Glutamatergic neuron (in vitro differentiated cells): ENCODE measurements at places on chromosomes 16 and 17. TPM values are rescaled to one million over a fixed set of nuclear protein-coding genes. Genes with fewer than 3 reads are reported as not detected.

ITGAD gene
- not detected for total RNA-seq

- H3K4me1 ChIP-seq, result peaks cover 16% of the 10 kb centered on the region
- no peak overlapping the region for H3K27ac ChIP-seq
- no peak overlapping the region for H3K4me3 ChIP-seq
These were observed 4.6 kb downstream of the CIITA start for GRCh38 chr16:10881479-10882030.

GPR142 gene
- total RNA-seq, result 20.7 TPM

NETO2 gene
- 26.3 TPM for total RNA-seq

GRCh38 chr17:48556576-48557401, 11.9 kb upstream of the HOXB2 start:
- peaks cover 57% of the 10 kb centered on the region for H3K27me3 ChIP-seq
- H3K4me3 ChIP-seq, result peak overlapping the region; percentile 8
- H3K27ac ChIP-seq, result no peak overlapping the region

- no peak overlapping the region for H3K27ac ChIP-seq
- H3K4me3 ChIP-seq, result no peak overlapping the region
- DNase-seq, result no peak
- H3K36me3 ChIP-seq, result no peaks in the 10 kb centered on the region
These were observed 896 bp upstream of the MYLK3 start for GRCh38 chr16:46748775-46749705.

NPB gene
- total RNA-seq, result 0.96 TPM

GRCh38 chr17:76981545-76982295, 113.5 kb downstream of the MGAT5B start:
- H3K27ac ChIP-seq, result peak overlapping the region; percentile 8
- peaks cover 2% of the 10 kb centered on the region for H3K27me3 ChIP-seq
- no peak for DNase-seq
- H3K36me3 ChIP-seq, result peaks cover 9% of the 10 kb centered on the region
- H3K4me3 ChIP-seq, result no peak overlapping the region
- peaks cover 9% of the 10 kb centered on the region for H3K4me1 ChIP-seq

CCR7 gene
- total RNA-seq, result not detected

KRTAP9-2 gene
- total RNA-seq, result not detected

PSMD3 gene
- total RNA-seq, result 113 TPM

DNA sequence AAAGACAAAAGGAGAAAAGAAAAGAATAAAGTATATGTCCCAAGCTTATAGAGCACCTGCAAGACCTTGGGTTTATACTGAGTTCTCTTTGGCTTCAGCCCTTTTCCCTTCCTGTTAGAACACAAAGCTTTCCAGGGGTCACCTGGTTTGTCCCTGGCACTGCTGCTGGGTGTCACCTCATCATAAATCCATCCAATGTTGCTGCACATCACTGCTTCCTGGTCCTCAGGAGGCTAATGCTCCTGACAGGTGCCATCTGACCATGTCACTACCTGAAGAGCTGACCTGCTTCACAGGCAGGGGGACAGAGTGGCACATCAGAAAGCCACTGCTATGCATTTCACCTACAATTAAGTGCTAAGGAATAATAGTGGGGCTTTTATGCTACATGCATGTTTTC, 164.6 kb upstream of the ELAC2 start:
- no peaks in the 10 kb centered on the region for H3K27me3 ChIP-seq
- H3K4me1 ChIP-seq, result no peaks in the 10 kb centered on the region
- H3K4me3 ChIP-seq, result no peak overlapping the region
- H3K27ac ChIP-seq, result no peak overlapping the region
- H3K36me3 ChIP-seq, result no peaks in the 10 kb centered on the region

- peaks cover 7% of the 10 kb centered on the region for H3K36me3 ChIP-seq
- H3K4me1 ChIP-seq, result peaks cover 3% of the 10 kb centered on the region
- H3K27ac ChIP-seq, result no peak overlapping the region
- H3K4me3 ChIP-seq, result no peak overlapping the region
These were observed 224.9 kb downstream of the GSG1L start for GRCh38 chr16:27838536-27839175.

TBC1D3B gene
- 37.3 TPM for total RNA-seq

DNA sequence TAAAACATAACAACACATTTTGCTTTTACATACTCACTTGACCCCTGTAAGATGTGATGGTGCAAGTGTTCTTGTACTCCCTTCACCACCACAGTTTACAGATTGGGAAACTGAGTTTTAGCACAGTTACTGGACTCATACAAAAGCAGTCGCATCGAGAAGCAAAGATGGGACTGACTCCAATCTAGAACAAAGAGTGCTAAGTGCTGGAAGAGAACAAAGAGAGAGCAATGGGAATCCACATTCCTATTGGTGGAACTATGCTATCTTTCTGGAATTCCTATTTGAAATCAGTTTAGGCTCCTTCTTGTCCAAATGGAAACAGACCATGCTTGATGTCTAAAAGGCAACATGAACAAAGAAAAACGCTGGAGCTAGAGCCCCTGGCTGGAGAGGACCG, 9.1 kb downstream of the TOM1L2 start:
- no peaks in the 10 kb centered on the region for H3K36me3 ChIP-seq
- no peak for DNase-seq
- H3K4me3 ChIP-seq, result no peak overlapping the region
- peaks cover 10% of the 10 kb centered on the region for H3K4me1 ChIP-seq

CCL8 gene
- total RNA-seq, result not detected

CRHR1 gene
- 0.71 TPM for total RNA-seq

- H3K36me3 ChIP-seq, result no peaks in the 10 kb centered on the region
- H3K4me3 ChIP-seq, result no peak overlapping the region
- no peaks in the 10 kb centered on the region for H3K27me3 ChIP-seq
- H3K4me1 ChIP-seq, result peaks cover 13% of the 10 kb centered on the region
- DNase-seq, result no peak
- no peak overlapping the region for H3K27ac ChIP-seq
These were observed 26.9 kb downstream of the GPRC5B start for GRCh38 chr16:19857593-19858339.

DNA sequence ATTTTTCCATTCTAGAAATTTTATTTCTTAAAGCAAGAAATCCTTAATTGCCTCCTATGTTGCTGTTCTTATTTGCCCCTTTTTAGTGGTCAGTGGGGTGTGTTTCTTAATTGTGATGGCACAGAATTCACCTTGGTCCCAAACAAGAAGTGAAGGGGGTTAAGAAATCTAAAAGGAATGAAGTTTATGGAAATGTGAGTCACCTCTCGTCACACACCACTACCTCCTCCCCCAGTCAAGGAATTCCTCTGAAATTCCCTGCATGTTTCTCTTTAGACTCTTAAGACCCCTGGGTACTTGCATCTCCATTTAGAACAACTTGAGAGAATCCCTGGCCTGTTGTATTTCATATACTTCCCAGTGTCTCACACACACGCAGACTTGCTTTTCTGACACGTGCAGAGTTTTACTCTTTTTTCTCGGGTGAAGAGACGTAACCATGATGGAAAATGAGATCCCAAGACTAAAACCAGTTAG, 247.4 kb downstream of the PRKCA start:
- no peak overlapping the region for H3K27ac ChIP-seq
- DNase-seq, result no peak
- peaks cover 1% of the 10 kb centered on the region for H3K27me3 ChIP-seq
- peaks cover 18% of the 10 kb centered on the region for H3K36me3 ChIP-seq
- peaks cover 4% of the 10 kb centered on the region for H3K4me1 ChIP-seq

DNA sequence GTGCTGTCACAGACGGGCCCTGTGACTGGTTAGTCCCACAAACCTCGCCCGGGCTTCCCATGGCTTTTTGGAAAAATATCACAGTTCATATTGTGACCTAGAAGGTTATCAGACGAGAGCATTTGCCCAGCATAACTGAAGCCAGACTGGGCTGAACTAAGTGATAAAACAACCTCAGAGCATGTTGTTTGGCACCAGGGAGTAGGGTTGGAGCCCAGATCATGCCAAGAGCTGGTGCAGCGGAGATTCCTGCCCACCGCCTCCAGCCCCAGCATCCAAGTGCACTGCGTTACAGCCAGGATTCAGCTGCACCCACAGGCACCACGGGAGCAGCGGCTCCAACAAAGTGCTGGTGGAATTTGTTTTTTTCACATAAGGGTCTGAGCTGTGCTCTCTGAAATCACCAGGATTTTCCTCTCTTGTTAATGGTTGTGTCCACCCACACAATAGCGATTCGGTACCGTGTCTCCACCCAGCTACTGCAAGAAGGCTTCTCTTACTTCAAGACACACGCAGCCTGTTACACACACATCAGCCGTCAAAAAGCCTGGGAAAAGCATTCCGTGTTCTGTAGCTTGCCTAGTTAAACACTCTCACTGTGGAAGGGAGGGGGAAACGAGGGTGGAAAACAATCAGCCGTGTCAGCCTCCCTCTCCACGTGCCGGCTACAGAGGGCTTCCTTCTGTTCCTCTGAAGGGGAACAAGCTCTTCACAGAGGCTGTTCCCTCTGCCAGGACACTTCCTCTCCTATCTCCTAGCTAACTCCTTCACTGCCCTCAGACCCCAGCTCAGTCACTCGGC, 273.8 kb downstream of the C16orf95 start:
- H3K36me3 ChIP-seq, result no peaks in the 10 kb centered on the region
- H3K4me1 ChIP-seq, result peaks cover 17% of the 10 kb centered on the region
- no peak for DNase-seq

- H3K4me3 ChIP-seq, result no peak overlapping the region
- peaks cover 4% of the 10 kb centered on the region for H3K36me3 ChIP-seq
- no peak for DNase-seq
- H3K27ac ChIP-seq, result no peak overlapping the region
These were observed 59.2 kb upstream of the TANC2 start for GRCh38 chr17:62906881-62907280.

DNA sequence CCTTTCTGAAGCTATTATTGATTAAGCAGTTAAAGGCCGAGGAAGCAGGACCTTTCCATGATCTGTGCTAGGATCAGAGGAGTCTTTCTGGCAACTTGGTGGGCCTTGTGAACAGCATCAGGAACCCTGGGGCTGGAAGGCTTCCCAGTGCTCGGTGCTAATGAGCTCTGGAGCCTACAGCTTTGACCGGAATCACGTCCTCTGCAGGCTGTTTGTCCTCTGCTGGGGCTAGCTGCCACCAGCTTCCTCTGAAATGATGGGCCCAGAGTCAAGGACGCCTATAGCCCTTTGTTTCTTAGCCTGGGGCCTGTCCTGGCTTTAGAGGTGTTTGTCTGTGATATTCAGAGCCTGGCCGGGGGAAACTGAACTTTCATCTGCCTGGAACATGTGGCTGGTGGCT, 111.6 kb downstream of the SHISA9 start:
- peak overlapping the region; percentile 49 for H3K4me3 ChIP-seq
- H3K4me1 ChIP-seq, result peaks cover 13% of the 10 kb centered on the region
- no peak for DNase-seq
- no peaks in the 10 kb centered on the region for H3K36me3 ChIP-seq
- H3K27me3 ChIP-seq, result peaks cover 6% of the 10 kb centered on the region

GRCh38 chr16:14353340-14353739, 276.7 kb downstream of the PARN start:
- peaks cover 4% of the 10 kb centered on the region for H3K4me1 ChIP-seq
- no peaks in the 10 kb centered on the region for H3K36me3 ChIP-seq
- no peak overlapping the region for H3K27ac ChIP-seq
- no peak overlapping the region for H3K4me3 ChIP-seq
- no peak for DNase-seq

- no peak overlapping the region for H3K4me3 ChIP-seq
- peak; percentile 90 for DNase-seq
- H3K27me3 ChIP-seq, result peaks cover 11% of the 10 kb centered on the region
- no peaks in the 10 kb centered on the region for H3K36me3 ChIP-seq
These were observed 13.0 kb downstream of the ENGASE start for GRCh38 chr17:79087428-79088143.

DNA sequence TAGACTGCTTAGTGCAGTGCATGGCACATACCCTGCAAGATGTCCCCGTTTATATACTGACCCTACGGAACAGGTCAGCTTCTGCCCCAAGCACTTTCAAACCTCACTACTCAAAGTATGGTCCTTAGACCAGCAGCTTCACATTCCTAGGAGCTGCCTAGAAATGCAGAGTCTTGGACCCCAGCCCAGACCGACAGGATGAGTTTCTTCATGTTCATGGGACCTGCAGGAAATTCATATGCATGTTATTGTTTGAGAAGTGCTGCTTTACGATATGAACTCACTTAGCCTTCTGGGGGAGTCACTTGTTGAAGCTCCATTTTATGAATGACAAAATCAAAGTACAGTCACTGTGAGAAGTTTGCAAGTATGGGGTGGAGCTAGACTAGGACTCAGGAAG, 82.6 kb downstream of the DYNLRB2 start:
- DNase-seq, result no peak
- H3K27me3 ChIP-seq, result peaks cover 2% of the 10 kb centered on the region
- H3K4me1 ChIP-seq, result peaks cover 5% of the 10 kb centered on the region
- H3K4me3 ChIP-seq, result no peak overlapping the region

DNA sequence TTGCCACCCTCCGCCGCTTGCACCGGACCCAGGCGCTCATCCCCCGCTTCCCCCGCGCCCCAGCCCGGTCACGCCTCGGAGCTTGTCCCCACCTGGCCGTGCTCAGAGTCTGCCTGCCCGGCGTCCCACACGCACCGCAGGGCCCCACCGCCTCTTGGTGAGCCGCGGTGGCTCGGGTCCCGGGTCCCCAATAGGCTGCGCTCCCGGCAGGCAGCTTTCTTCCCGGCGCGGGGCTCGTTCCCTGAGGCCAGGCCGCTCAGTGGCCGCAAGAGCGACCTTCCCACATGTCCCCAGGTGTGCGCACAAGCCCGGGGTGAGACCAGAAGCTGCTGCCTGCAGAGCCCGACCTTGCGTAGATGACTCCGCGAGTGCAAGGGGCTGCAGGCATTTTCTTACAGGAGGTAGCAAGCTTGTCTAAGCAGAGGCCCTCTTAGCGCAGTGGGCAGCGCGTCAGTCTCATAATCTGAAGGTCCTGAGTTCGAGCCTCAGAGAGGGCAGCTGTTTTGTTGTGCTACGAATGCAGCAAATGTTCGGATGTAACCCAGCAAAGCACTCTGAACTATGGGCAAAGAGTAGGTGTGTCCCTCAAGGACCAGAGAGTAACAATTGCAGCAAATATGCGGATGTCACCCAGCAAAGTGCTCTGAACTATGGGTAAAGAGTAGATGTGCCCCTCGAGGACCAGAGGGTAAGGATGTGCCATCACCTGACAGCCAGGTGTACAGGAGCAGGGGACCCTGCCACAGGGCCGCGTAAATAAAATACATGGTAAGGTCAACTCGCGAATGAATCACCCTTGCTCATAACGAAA, 15.6 kb downstream of the TLE7 start:
- H3K36me3 ChIP-seq, result no peaks in the 10 kb centered on the region
- peak; percentile 76 for DNase-seq
- peak overlapping the region; percentile 82 for H3K27ac ChIP-seq
- H3K4me1 ChIP-seq, result peaks cover 2% of the 10 kb centered on the region

DNA sequence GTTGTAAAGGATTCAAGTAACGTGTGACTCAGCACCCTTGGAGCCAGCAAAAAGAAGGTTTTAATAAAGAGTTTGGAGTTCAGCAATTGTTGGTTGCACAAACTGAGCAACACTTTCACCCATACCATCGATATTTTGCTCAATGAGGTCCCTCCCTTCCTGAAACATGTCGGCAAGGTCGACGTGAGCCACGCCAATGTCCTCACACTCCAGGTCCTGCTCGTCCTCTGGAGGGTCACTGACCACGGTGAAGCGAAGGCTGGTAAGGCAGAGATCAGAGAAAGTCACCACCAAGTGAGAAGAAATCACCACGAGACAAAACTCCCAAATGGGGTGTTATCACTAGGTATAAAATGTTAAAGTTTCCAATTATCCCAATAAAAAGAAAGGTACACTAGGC, 98.3 kb downstream of the RPGRIP1L start:
- no peaks in the 10 kb centered on the region for H3K4me1 ChIP-seq
- DNase-seq, result no peak
- H3K27ac ChIP-seq, result no peak overlapping the region
- no peaks in the 10 kb centered on the region for H3K36me3 ChIP-seq
- no peaks in the 10 kb centered on the region for H3K27me3 ChIP-seq
- H3K4me3 ChIP-seq, result no peak overlapping the region

GRCh38 chr17:27560668-27561067, 70.3 kb upstream of the LGALS9 start:
- no peak overlapping the region for H3K4me3 ChIP-seq
- peaks cover 4% of the 10 kb centered on the region for H3K27me3 ChIP-seq
- peaks cover 22% of the 10 kb centered on the region for H3K4me1 ChIP-seq
- H3K27ac ChIP-seq, result no peak overlapping the region
